ENCODE measurements at places on chromosomes 5 and 9. TPM values are rescaled to one million over a fixed set of nuclear protein-coding genes. Genes with fewer than 3 reads are reported as not detected.

- DNase-seq: no peak
Measured at GRCh38 chr9:134440636-134441226, 114.5 kb downstream of the RXRA start.

Gene TRPM6
- total RNA-seq: 0.26 TPM

Gene KLHL9
- 36.4 TPM for total RNA-seq

DNA sequence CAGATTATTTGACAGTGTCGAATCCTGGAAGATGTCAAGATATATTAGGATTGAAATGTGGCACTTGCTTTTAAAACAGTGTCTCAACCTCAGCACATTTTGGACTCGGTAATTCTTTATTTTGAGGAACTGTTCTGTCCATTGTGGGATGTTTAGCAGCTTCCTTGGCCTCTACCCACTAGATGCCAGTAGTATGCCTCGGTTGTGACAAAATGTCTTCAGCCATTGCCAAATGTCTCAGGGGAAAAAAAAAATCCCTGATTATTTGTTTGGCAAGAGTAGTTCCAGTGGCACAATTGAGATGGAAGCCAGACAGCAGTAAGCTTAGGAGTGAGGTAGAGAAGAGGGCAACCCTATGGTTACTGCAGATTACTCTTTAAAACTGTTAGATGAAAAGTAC is 694.5 kb upstream of the RIOK2 start:
- no peak for DNase-seq

- no peak for DNase-seq
Measured at GRCh38 chr9:130024597-130024994, 18.4 kb downstream of the FNBP1 start.

GRCh38 chr9:108860354-108860753 is 1.7 kb upstream of the ACTL7A start:
- DNase-seq: no peak

DNA sequence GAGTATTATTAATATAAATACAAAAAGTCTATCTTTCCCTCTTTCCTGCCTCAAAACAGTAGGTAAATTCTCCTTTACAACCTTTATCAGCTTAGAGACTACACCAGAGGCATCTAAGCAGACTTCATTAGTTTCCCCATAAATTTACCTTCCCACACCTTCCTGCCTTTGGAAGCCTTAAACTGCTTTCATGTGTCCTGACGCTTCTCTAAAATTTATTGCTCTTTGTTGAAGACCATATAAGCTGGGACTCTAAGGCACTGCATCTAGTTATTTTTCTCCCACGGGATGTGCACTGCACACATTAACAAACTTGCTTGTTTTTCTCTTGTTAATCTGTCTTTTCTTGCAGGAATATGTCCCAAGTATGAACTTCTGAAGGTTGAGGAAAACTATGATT is 51.8 kb downstream of the DEPDC1B start:
- no peak for DNase-seq

Gene ADRA1B
- under 0.01 TPM for total RNA-seq

DNA sequence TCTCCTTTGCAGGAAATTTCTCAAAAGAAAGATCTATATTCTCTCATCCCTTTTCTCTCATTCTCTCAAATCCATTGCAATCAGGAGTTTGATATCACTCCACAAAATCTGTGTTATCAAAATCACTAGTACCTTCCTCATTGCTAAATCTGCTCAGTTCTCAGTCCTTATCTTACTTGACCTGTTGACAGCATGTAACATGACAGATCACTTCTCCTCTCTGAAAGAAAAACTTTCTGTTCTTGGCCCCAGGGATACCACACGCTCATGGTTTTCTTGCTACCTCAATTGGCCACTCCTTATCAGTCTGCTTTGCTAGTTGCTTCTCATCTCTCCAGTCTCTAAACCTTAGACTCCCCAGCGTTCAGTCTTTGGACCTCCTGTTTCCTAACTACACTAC is 22.1 kb downstream of the SRP19 start:
- no peak for DNase-seq

Gene LURAP1L
- 2.5 TPM for total RNA-seq

DNA sequence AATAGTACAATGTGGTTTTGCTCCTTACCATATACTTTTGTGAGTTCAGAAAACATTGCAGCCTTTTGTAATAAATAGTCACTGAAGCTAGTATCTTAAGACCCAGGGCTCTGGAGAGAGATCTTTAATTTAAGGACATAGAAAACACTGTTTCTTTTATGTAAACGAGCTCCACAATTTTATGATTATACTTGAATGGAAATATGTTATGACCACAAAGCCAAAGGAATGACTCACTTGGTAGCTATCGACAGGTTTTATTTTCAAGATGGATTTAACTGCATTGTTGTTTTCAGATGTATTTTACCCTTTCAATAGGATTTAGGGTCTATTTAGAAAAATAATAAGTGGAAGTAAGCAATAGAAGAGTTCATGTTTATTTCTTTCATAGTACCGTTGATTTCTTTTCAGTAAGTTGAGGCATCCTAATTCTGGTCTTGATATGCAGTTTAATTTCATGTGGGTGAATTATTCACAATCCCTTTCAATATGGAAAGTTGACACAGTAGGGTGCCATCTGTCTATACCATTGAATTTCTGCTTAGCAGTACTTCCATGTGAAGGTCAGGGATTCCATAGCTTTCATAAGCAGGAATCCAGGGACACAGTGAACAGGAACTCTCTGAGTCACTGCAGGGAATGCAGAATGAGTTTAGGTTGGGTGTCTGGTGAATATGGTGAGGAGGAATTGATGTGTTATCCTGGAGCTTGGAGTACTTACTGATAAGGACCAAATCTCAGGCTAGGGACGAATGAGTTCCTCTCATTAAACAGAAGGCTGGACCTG is 157.6 kb downstream of the CD180 start:
- peak; percentile 44 for DNase-seq

Data from dermis microvascular lymphatic vessel endothelial cell (primary cell).